ENCODE measurements at places on chromosomes 16 and 17. TPM values are rescaled to one million over a fixed set of nuclear protein-coding genes. Genes with fewer than 3 reads are reported as not detected.

The MYLK3 gene
- 0.78 TPM for total RNA-seq

The NGFR gene
- total RNA-seq: 3.3 TPM

The MYH2 gene
- total RNA-seq: 0.62 TPM

The PRDM7 gene
- not detected for total RNA-seq

The LAT gene
- 0.62 TPM for total RNA-seq

The FLOT2 gene
- total RNA-seq: 20.0 TPM
